ENCODE measurements at places on chromosomes 4 and X.

DNA sequence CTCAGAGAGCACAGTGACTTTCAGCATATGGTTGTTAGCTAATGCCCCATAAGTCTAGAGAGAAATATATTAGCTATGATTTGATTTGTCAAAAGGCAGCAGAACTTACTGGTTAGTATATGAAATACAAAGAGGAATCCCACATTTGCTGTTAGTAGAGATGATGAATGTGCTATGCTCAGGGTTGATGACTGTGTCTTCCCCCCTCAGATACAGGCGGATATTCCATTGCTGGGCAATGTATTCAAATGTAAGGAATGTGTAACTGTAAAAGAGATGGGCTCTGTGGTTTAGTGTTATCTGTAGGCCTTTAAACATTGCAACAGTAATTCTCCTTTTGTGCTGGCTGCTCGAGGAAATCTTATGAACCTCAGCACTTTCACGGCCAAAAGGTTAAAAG lies 528.9 kb upstream of the ARX start:
- no peak for DNase-seq

DNA sequence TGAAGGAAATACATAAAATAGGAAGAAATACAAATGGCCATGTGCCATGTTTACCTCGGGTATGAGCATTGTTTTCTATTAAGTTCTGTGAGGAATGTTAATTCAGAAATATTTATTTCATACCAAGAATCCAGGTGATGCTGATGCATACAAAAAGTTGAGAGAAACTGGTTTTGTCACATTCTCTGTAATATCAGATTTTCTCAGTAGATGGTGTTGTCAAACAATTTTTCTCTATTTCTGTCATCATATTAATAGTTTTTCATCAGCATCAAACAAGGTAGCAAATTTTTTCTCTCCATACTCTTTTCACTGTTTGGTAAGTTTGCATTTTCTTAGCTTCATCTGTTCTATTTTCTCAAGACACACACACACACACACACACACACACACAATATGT lies 179.8 kb downstream of the KLHL4 start:
- DNase-seq: no peak

DNA sequence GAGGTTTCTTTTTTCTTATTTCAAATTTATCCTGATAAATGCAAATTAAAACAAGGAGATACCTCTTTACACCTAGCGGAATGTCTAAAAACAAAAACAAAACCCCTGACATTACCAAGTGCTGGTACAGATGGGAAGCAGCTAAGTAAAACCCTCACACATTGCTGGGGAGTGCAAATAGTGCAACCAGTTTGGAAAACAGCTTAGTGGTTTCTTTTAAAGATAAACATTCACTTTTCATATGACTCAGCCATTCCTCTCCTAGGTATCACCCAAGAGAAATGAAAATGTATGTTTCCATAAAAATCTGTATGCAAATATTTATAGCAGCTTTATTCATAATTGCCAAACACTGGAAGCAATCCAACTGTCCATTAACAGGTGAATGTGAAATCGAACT lies 84.1 kb upstream of the HELT start:
- DNase-seq: no peak

DNA sequence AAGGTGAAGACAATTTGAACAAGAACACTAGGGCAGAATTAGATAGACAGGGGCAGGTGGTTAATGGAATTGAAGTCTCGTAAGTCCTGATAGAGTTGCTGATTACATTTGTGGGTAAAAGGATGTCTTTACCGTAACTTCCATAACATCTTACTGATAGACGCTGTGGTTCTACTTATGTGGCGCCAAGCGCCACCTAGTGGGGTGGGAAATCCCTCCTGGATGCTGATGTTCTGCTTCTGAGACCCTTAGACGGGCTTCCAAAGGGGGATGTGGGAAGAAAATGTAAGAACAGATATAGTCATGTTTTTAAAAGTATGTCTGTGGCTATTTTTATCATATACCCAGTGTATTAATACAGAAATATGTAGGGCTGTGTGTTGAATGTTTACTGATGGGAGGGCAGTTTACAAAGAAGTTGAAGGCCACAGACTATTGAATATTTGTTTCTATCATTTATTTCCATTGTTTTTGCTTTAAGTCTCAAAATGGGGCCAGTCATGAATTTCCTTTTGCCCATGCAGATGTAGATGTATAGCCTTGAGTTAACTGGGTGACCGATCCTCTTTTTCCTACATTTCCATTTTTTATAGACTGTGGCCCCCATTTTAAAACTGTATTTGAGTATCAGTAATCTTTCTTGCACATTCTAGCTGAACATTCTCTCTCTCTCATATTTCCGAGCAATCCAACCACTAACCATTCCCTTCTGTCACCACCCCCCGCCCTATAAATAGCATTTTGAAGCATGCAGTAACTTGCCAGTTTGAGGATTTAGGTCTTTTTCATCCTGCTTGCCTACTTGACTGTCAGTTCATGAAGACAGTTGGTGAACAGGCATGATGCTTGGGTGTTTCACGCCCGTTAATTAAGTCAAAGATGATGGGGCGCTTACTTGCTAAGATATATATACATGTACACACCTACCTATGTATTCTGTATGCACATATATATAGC lies 12.1 kb upstream of the TLR8 start:
- DNase-seq: peak; percentile 33

DNA sequence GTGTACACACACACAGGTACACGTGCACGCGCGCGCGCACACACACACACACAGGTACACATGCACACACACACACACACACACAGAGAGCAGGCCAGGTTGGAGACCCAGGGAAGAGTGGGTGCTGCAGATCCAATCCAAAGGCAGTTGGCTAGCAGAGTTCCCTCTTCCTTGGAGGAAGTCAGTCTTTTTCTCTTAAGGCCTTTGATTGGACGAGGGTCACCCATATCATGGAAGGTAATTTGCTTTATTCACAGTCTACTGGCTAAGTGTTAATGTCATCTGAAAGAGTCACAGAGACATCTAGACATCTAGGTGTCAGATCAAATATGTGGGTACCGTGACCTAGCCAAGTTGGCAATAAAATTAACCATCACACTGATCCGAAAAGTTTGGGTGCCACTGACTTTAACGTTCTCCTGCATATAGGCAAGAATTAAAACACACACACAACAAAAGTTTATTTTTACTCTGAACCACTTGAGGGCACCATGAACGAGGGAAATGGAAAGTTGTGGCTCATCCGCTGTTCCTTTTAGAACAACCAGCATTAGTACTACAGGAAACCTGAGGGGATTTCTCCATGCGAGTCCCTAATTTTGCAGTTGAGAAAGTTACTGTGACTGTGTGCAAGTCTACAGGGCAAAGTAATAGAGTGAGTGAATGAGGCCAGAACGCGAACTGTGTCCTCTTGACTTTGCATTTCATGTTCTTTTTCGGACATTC lies 66.0 kb upstream of the STOX2 start:
- DNase-seq: peak; percentile 21
